ENCODE measurements at places on chromosomes 11 and 22.

DNA sequence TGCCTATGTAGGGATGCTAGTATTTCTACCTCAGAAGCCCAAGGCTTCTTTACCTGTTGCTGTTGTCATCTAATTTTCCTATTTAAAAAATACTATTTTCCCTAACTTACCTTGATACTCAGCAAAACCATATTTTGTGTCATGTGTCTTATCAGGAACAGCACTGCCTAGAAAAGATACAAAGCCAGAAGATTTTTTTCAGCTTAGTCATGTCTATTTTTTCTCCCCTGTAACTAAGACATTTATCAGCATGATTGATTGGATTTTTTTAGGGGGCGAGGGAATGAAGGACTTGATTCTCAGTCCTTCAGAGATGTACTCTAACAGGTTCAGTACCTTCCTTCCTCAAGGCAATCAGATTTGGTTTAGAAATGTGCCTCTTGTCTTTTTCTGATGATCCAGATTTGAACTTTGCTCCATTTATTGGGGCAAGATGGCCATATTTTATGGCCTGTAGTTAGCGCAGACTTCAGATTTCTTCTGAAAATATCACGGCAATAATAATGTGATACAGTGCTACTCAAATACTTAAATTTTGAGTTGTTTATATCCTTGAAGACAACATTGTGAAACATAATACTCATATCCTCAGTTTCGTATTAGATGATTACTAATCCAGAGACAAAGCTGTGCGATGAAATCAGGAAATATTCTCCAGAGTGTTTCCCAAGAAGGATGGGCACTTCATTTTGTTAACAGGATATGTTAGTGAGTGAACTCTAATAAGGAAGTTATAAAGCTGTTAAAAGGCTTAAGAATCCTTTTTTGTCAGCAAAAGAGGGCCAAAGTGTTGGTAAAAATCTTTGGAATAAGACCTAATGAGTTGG lies 3.8 kb upstream of the PIK3IP1 start:
- peak; percentile 17 for DNase-seq

GRCh38 chr11:18312012-18312411 lies 9.9 kb downstream of the HPS5 start:
- no peak for DNase-seq

DNA sequence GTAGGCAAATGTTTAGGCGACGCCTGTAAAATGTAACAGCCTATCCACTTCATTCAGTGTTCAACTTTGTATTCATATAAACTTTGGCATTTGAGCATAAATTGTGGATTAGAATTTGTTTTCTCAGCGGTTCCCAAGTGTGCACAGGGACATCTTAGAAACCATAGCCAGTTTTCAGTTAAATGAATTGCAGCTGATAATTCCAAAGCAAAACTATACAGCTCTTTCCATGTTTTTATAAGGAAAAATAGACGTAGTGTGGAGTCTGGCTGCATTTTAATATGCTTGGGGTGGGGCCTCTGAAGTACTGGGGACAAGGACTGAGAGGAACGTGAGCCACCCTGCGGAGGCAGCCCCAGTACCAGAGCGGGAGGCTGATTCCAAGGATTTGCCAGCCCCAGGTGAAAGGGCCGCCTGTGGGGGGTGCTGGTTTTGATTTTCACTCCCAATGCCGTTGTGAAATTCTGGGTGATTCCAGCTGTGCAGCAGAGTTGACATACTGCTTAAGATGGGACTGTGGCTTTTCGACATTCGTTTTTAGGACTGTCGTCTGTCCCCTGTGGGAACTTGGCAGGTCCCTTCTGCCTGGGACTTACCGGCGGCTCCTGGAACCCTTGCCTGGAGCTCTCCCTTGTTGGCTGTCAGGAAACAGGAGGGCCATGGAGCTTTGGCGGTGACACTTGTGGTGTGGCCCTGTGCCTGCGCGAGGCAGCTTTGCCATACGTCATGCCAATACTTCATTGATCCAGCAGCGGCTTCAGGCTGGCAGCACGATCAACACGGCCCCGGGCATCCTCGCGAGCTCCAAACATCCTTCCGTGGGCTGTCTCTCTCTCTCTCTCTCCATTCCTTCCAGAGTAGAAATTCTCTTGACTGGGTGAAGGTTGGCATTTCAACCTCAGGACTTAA lies 370.9 kb downstream of the TBC1D22A start:
- DNase-seq, result no peak

GRCh38 chr11:1271002-1271401 lies 38.4 kb downstream of the TOLLIP start:
- no peak for DNase-seq

DNA sequence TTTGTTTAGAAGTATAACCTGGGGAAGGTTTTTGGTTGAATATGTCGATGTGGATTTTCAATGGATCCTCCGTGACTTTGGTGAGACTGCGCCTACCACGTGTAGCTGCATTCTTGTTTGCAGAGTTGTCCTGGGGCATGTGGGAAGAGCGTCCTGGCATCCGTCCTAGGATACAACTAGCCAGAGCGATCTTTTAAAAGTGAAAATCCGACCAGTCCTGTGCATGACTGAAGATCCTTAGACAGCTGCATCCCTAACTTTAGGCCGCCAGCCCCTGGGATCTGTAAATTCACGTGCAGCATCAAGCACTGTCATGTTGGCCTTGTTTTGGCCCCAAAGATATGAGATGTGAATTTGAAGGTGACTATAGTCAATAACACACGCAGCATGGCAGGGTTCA lies 22.4 kb upstream of the THY1 start:
- DNase-seq, result no peak

DNA sequence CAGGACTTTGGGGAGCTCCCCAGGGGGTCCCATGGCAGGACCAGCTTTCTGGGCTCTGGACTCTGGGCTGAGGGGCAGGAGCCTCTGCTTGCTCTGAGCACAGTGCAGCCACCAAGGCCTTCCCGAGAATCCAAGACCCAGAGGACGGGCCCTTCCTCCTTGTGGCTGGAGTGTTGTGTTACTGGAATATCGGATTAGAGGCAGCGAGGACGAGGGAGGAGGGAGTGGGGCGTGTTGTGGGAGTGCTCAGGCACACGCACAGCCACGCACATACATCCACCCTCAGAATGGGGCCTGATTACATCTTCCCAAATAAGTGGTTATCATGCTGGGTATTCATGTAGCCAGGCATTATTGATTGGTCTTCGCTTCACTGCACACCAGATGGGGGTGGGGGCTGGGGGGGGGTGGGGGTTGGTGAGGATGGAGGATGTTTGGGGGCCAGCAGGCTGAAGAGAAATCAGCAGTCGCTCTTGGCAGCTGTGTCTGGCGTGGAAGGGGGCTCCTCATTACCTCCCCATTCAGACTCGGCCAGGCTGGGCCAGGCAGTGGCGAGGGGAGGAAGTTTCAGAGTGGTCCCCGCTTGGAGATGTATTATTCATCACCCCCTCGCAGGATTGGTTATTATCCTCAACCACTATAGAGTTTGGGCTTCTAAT lies 120.9 kb downstream of the ST3GAL4 start:
- no peak for DNase-seq

GRCh38 chr11:61685617-61685967 lies 5.4 kb downstream of the DAGLA start:
- DNase-seq, result no peak

- no peak for DNase-seq
Observed at GRCh38 chr11:124920870-124921609, 2.0 kb downstream of the HEPN1 start.

- DNase-seq, result no peak
Observed at GRCh38 chr22:19610518-19611253, 86.5 kb upstream of the CLDN5 start.

- no peak for DNase-seq
Observed at GRCh38 chr22:39462443-39463221, 5.8 kb downstream of the MGAT3 start.

- DNase-seq, result no peak
Observed at GRCh38 chr11:86575927-86576326, 96.5 kb downstream of the ME3 start.

DNA sequence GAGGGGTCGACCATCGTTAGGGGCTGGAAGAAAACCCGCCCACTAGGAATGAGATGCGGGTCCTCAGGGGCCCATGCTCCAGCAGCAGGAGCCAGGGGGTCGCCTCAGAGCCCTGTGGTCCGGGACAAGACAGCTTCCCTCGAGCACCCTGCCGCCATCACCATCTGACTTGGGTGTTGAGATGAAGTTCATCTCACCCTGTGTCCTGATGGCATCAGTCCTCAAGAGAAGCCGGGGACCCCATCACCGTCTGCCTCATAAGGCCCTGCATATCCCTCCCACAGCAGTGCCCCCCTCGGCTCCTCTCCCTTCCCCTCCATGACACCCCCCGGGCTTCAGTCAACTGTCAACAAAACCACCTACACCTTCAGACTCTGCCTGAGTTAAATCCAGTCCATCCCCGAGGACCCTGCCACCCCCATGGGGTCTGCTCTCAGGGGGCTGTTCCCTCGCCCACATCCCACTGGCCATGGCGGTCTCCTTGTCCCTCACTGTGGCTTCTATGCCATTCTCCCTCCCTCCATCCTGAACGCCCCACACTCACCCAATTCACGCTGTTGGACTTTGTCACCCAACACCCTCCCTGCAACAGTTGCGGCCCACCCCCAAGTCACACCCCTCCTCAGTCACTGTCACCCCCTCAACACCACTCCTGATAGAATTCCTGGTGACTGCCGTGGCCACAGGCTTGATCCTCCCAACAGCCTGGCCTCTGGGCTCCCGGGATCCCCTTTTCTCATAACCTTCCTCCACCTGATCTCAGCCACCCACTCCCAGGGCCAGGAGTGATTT lies 87.7 kb upstream of the RTL6 start:
- no peak for DNase-seq

- no peak for DNase-seq
Observed at GRCh38 chr11:36374726-36375125, 78.6 kb downstream of the PRR5L start.

DNA sequence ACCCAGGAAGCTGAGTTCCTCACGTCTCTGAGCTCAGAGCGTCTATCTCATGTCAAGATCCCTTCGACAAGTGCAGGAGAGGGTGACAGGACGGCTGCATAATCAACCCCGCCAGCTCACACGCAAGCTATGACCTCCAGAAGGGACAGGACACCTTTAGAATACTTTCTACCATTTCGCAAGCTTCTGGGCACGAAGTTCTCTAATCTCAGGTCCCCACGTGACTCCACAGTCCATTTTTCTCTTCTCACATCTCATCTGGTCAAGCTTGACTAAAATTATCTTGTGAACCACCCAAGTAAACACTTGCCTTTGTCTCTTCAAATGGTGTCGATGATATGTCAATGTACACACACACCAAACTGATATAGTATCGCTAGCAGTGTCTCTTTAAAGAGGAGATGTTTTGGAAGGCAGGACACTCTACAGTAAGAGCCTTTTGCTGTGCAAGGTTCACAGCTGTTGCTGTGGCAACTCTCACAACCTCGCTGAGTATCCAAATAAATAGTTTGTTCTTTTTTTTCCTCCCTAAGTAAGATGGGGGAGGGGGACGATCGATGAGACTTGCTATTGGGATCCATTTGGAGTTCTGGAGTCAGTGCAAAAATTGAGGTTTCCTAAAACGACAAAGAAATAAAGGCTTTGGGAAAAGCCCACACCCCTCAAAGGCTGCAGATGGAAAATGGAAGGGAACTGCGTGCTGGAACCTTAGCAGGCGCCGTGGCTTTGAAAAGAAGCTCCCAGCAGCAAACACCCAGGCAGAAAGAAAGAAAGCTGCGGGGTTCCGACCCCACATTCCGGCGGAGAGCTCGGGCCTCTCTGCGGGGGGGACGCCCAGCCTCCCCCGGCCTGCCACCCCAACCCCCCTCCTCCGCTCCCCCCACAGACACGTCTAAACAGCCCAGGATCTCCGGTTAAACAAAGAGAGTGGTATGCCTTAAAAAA lies 215.4 kb upstream of the UBASH3B start:
- DNase-seq, result no peak

- DNase-seq, result peak; percentile 29
Observed at GRCh38 chr11:75345455-75346160, 5.9 kb downstream of the ARRB1 start.

DNA sequence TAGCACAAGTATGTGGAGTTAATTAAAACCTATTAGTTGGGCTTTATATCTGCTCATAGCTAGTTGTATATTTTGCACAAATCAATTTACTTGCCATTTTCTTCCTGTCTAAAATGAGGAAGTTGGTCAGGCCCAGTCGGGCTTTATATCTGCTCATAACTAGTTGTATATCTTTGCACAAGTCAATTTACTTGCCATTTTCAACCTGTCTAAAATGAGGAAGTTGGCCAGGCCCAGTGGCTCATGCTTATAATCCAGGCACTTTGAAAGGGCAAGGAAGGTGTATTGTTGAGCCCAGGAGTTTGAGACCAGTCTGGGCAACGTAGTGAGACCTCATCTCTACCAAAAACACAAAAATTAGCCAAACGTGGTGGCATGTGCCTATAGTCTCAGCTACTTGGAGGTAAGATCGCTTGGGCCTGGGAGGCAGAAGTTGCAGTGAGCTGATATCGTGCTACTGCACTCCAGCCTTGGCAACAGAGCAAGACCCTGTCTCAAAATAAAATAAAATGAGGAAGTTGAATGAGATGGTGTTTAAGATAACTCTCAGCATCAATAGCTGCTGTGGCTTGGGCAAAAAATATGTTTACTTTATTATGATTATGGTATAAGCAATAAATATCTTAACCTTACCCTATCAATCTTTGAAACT lies 1558.6 kb upstream of the RAG2 start:
- DNase-seq, result peak; percentile 43

- DNase-seq, result no peak
Observed at GRCh38 chr11:128680906-128681305, 13.0 kb upstream of the FLI1 start.

DNA sequence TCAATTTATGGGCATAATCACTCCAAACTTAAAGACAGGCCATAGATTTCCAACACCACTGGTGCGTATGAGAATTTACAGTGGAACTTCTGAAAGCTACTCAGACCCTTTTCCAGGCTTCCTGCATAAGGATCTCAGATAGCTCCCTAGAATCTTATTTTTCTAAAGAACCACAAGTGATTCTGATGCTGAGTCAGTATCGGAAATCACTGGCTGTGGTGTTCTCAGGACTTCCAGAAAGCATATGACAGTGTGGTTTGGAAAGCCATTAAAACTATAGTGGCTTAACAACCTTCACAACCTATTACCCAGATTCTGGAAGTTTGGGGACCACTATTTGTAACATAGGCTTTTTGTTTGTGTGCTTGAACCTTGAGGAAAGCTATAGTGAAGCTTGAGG lies 756.0 kb downstream of the DLG2 start:
- DNase-seq, result no peak

- peak; percentile 17 for DNase-seq
Observed at GRCh38 chr22:26949193-26949592, 291.8 kb downstream of the MIAT start.

GRCh38 chr11:19939415-19939929 lies 220.8 kb downstream of the DBX1 start:
- no peak for DNase-seq

DNA sequence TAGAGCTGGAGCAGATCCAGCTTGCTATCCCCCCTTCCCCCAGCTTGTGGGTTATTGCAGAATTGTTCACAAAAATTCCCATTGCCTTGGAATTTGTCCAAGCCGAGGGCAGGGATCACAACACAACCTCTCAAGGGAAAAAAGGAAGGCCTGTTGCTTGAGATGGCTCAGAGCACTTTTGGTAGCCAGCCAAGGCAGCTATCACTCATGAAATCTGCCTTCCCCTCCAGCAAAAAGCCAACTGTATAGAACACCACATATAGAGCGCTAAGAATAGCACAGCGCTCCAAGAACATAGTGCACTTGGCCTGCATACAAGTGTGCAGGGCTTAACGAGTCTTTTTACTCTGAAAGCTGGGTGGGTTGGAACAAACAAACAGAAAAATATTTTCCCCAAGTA lies 46.2 kb downstream of the FAM83F start:
- peak; percentile 63 for DNase-seq

GRCh38 chr11:133506023-133506422 lies 26.3 kb downstream of the OPCML start:
- peak; percentile 84 for DNase-seq

Data from MV-4-11 (cell line).